KG1 (cell line): ENCODE measurements at places on chromosomes 5 and 9.
A peak's percentile ranks its signal among the peaks of the same experiment; 100 is the strongest.

GRCh38 chr5:72206160-72206559 is 98.9 kb downstream of the MAP1B start:
- no peak for DNase-seq

DNA sequence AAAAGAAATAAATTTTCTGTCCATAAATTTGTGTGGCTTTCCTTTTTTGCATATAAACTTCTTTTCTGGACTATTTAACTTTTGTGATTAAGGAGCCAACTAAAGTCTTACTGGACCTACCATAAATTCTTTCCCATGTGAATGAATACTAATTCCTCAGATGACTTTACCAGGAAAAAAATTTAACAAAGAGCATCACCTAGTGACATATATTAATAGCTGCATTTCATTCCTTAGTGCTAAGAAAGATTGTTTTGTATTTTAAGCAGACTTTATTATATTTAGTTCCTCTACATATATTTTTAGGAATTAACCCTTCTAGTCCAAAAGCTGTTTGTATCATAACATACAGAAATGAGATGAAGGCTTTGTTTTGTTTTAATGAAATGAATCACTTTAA is 64.4 kb downstream of the C9orf85 start:
- DNase-seq = no peak

- DNase-seq = no peak
These were observed 247.1 kb upstream of the PANK3 start for GRCh38 chr5:168826246-168826725.

- DNase-seq = no peak
These were observed 40.5 kb upstream of the LRRC14B start for GRCh38 chr5:150746-151145.

DNA sequence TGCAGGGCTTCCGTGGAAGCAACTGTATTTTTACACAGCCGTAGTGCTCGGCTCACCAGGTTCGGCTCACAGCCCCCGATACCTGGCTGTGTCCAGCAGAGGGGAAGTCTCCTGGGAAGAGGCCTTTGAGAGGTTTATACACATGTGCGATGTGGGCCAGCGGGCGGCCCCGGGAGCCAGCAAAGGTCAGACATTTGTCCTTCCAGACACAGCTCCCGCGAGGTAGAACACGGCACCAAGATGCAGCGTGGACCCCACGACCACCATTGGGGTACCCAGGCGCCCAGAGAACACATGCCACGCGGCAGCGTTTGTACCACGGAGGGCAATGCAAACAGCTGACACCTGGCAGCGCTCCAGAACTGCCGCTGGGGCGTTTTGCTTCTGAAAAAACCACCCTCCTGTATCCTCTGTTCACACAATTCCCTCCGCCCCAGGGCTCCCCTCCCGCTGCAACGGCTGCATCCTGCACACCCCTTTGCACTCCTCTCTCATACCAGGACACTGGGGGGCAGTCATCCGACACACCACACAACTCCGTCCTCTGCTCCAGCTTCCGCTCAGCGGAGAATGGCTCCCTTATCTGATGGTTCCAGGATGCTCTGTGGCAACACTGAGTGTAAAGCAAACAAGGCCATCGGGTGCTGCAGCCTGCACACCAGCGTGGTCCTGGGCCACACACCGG is 235.3 kb downstream of the SYK start:
- peak; percentile 18 for DNase-seq

- DNase-seq = no peak
These were observed 2.4 kb downstream of the PSD2 start for GRCh38 chr5:139797856-139798510.

- no peak for DNase-seq
These were observed 163.7 kb downstream of the ELAVL2 start for GRCh38 chr9:23662320-23662719.

DNA sequence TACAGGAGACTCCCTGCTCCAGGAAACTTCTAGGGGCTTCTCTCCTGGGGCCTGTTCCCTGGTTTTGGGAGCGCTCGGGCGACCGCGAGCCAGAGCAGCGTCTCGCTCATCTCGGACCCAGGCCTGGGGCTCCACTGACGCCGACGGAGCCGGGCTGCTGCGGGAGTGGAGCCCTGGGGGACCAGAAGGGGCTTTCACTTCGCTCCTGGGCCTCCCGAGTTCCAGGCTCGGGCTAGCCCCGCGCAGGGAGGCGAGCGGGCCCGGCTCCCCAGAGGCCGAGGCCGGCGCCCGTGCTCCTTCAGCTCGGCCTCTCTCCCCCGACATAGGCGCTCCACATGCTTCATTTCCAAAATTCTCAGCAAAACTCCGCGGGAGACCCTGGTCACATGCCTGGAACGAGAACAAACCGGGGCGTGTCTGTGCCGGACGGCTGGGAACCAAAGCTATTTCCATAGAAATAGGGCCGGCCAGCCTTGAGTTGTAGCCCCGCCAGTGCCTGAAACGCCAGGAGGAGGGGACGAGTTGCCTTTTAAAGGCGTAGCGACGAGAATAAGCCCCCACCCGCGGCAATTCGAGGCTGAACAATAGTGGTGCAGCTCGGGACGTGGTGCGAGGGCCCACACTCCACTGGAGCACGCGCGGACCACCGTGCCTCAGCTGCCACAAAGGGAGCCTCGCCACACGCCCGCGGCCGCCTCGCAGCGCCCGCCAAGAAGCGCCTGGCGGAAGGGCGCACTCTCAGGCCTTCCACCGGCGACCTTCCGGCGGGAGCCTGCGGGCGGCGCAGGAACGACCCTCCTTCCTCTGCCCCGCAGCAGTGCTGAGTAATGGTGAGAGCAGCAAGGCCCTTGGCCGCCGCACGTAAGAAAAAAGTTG is 1.1 kb upstream of the G3BP1 start:
- no peak for DNase-seq

GRCh38 chr5:91477408-91477807 is 94.3 kb upstream of the ARRDC3 start:
- DNase-seq = no peak

DNA sequence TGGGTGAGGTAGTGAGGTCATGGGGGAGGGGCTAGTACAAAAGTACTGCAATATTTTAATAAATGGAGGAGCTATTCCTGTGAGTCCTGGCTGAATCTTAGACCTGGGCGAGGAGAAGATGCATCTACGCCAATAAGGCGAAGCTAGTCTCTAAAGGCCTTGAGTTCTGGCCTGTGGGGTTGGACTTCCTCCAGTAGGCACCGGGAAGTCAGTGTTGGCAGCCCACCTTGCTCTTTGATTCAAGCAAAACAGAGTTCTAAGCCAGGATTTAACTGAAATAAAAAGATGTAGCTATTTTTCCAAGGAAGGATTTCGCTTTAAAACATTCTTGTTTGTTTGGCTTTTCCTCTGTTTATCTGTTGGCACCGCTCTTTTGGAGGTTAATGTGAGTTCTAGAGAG is 244.6 kb downstream of the KIF4B start:
- DNase-seq = no peak

DNA sequence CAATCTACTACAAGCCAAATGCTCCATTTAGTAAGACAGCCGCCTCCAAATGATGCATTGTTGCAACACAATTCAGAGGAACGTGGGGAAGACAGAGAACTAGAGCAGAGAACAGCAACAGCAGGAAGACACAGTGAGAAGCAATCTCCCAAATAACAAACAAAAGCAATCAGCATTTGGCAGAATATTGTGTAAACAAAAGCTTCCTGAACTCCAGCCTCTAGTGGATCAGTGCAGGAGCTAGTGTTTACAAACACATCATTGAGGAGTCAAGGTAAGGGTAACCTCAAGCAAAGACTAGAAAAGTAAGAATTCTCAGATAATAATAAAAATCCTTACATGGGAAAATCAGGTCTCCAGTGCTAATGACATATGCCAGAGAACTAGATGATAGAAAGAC is 20.6 kb downstream of the FST start:
- DNase-seq = no peak

GRCh38 chr5:36680066-36680465 is 73.7 kb downstream of the SLC1A3 start:
- no peak for DNase-seq

DNA sequence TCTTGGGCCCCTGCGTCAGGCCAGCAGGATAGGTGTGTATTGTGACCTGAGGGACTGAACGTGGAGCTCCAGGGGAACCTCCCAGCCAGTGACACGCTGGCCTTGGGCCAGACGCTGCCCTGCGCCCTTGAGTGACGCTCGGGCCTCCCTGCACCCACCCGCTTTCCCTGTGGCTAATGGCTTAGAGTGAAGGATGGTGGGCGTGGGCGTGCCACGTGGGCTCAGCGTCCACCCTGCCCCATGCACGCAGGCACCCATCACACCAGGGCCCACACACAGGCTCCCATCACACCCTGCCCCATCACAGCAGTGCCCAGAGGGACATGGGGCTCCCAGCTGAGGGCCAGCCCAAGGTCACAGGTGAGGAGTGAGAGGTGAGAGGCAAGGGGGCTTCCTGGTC is 5.1 kb upstream of the FUT7 start:
- DNase-seq = no peak

- no peak for DNase-seq
These were observed 12.2 kb upstream of the ALDH1B1 start for GRCh38 chr9:38380230-38380871.
